NCI-H1092 (cell line): ENCODE measurements at places on chromosomes 5 and 9.

- no peak for DNase-seq
These were observed at the start of gene PCDHB3 for GRCh38 chr5:141100243-141100805. Gene PCDHB3 (plus strand): TSS chr5:141100473. CDS start chr5:141100650, 177 bp downstream.

GRCh38 chr5:113280541-113280940 lies 154.2 kb downstream of the TSSK1B start:
- DNase-seq = no peak

DNA sequence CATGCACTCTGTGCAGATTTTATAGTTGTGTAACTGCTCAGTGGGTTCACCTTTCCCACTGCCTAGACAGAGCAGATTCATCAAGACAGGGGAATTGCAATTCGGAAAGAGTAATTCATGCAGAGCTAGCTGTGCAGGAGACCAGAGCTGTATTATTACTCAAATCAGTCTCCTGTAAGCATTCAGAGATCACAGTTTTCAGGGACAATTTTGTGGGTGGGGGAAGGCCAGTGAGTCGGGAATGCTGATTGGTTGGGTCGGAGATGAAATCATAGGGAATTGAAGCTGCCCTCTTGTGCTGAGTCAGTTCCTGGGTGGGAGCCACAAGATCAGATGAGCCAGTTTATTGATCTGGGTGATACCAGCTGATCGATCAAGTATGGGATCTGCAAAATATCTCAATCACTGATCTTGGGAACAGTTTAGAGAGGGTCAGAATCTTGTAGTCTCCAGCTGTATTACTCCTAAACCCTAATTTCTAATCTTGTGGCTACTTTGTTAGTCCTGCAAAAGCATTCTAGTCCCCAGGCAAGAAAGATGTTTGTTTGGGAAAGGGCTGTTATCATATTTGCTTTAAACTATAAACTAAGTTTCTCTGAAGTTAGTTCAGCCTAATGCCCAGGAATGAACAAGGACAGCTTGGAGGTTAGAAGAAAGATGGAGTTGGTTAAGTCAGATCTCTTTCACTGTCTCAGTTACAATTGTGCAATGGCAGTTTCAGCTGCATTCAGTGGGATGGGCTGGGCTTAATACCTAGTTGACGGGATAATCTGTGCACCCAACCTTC lies 12.7 kb upstream of the SVEP1 start:
- DNase-seq = no peak

DNA sequence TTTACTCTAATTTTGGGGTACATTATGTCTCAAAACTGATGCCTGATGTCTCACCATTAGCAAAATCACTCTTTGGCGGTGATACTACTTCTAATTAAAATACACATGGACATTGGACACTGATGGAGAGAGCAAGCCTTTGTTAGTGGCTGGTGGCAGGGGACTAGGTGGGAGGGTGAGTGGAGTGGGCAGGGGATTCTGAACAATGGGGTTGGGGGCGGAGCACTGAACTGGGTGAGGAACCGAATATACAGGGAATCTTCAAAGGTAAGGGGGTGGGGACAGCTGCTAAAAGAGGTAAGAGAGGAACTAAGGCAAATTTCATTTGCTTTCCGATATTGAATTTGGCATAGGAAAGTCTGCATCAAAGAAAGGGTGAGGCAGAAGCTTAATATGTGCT lies 88.8 kb downstream of the CARTPT start:
- no peak for DNase-seq

DNA sequence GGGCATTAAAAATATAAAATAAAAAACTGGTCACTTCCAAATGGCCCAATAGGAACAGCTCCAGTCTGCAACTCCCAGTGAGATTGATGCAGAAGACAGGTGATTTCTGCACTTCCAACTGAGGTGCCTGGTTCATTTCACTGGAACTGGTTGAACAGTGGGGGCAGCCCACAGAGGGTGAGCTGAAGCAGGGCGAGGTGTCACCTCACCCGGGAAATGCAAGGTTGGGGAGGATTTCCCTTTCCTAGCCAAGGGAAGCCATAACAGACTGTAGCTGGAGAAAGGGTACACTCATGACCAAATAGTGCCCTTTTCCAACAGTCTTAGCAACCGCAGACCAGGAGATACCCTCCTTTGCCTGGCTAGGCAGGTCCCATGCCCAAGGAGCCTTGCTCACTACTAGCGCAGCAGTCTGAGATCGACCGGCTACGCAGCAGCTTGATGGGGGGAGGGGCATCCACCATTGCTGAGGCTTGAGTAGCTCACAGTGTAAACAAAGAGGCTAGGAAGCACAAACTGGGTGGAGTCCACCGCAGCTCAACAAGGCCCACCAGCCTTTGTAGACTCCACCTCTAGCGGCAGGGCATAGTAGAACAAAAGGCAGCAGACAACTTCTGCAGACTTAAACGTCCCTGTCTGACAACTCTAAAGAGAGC lies 12.7 kb downstream of the RLN1 start:
- no peak for DNase-seq

GRCh38 chr5:168120401-168121137 lies 170.9 kb upstream of the WWC1 start:
- no peak for DNase-seq

DNA sequence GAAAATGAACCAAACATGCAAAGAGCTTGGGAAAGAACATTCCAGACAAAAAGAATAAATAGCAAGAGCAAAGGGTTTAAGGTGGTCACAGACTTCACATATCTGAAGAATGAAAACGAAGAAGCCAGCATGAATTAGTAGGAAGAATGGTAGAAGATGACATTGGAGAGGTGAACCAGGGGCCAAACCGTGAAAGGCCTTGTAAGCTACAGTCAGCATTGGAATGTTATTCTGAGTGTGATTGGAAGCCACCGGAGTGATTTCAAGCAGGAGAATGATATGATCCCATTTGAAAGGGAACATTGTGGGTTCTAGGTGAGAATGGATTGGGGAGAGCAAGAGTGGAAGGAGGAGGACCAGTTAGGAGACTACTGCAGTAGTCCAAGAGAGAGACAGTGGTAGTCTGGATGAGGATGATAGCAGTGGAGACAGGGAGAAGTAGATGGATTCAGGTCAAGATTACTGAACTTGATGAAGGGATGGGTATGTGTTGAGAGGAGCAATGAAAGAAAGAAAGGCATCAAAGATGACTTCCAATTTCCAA lies 6.9 kb upstream of the PFDN1 start:
- DNase-seq = no peak

DNA sequence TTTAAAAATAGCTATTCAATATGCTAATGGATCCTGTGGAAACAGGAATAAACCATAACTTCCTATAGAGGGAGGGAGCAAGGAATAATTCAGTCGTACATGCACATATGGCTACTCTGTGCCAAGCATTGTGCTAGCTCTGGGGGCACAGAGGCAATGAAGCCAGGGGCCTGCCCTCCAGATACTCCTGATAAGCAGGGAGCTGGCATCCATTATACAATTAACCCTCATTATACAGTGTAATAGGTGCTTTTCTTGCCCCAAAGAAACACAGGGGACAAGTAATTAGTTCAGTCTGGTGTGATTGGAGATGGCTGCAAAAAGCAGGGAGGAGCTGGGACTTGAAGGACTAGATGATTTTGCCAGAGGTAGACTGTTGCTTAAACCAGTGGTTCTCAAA lies 200.4 kb downstream of the SREK1 start:
- no peak for DNase-seq

DNA sequence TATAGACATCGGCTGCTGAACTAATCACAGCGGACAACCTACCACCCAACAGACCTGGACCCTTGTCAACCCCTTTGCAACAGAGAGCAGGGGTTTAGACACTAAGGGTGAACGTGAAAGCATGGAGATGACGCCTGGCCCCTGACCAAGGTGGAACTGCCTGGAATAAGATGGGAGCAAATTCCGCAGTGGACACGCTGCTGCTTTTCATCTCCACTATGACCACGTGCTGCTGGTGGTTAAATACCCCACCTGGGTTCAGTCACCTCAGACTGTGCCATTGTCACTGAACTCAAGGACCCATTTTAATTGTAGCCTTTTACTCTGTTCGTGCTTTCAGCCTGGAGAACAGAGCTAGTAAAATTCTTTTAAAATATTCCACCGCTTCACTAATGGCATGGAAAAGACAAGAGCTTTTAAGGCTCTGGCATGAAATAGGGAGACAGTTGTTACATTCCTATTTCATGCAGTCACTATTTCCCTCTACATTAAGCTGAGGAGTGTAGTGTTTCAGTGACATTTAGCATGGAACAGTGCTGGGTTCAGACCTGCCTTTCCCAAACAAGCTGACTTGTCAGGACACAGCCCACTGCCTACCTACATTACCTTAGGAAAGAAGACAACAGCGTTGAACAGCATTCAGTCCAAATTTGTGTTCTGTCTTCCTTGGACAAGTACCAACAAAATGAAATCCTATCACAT lies 96.8 kb downstream of the ANKRD18B start:
- DNase-seq = no peak

GRCh38 chr5:101024299-101024698 lies 121.2 kb upstream of the ST8SIA4 start:
- DNase-seq = no peak

GRCh38 chr5:152462021-152462721 lies 57.1 kb upstream of the NMUR2 start:
- peak; percentile 18 for DNase-seq

DNA sequence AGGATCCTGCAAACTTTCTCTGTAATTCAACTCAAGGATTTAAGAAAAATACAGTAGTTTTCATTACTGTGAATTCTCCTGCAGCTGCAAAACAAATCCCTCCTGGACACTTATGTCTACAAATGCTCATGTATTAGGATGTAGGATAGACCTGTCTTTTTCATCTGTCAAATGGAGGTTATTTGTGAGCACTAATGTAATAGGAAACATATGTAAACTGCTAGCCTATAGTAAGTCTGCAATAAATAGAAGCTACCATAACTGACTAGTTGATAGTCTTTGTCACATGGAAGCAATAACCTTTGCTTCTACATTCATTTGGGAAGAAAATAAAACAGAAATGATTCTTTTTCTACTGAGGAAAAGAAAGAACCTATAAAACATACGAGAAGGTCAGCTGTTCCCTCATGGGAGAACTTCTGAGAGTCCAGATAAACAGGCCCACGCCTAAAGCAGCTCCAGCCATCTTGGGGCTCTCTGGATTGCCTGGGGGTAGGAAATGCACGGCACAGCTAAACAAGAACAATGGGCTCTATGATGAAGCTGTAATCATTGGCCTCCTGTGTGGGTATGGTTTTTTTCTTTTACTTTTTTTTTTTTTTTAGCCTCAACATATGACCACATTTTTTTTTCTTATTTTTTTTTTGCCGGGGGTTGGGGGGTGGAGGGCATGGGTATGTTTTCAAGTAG lies 6.2 kb downstream of the KCNV2 start:
- DNase-seq = no peak

DNA sequence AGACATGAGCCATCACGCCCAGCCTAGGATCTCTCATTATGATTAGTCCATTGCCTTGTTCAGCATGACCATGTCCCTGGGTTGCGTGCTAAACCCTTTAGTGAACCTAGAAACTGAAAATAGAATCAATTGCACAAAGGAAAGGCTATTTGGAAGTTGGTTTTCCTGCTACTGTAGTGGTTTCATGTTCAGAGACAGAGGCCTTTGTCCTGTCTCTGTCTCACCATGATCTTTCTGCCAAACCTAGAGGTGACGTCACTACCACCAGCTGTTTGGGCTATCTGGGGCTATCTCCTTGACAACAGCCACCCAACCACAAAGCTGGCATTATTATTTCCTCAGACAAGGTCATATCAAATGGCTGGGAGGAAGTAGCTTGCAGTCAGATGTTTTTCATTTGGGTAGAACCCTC lies 4.0 kb upstream of the CDK5RAP2 start:
- peak; percentile 55 for DNase-seq

DNA sequence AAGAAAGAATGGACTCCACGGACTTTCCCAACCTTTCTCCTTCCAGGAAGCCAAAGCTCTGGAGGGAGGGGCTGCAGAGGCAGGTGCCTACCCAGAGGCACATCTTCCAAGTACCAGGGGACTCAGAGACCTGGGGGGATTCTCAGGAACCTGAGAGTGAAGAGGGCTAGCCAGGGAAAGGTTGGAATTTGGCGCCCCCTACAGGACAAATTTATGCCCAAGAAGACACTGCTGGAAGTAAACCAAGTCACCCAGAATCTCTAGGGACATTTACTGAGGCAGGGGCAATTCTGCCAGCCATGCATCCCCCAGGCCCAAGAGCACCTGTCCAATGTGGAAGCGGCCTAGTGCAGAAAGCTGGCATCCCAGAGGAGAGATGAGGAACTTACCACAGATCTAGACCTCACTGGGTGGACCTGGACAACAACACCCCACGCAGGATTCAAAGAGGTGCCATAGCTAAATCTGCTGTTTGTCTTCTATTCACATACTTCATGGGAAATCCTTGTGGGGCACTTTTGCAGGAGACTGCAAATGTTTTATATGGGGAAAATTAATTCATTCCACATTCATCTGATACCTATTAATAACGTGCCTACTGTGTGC lies 25.9 kb upstream of the IDNK start:
- DNase-seq = peak; percentile 34

DNA sequence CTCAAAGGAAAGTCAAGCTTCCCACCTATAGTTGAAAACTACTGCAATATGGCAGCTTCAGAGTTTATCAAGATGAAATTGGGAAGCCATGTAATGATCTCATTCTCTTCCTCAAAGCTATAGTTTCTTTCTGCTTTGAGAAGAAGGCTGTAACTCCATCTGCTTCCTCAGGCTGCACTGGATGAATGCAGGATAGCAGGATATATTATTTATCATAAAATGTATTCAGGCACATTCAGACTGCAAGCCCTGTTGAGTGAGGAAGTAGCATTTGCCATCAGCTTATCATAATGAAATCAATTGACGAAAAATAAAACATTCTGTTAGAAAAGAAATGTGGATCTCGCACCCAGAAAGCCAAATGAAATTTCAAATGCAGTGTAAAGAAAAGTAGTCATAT lies 560 bp downstream of the ATP10B start:
- no peak for DNase-seq

DNA sequence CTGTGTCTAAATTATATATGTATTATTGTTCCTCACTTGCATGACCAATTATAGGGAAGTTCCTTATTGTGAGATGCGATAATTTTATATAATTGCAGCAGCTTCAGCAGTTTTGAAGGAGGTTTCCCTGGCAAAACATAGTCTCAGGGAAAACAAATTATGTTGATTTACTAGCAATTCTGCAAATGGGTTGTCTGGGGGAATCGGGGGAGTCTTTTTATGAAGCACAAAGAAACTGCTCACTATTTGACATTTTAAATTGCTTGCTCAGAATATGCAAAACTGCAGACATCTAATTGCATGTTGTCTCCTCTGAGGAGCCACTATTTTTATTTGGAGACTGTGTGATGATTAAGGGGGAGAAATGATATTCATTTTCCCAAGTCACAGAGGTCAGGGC lies 361.6 kb downstream of the YTHDC2 start:
- no peak for DNase-seq

DNA sequence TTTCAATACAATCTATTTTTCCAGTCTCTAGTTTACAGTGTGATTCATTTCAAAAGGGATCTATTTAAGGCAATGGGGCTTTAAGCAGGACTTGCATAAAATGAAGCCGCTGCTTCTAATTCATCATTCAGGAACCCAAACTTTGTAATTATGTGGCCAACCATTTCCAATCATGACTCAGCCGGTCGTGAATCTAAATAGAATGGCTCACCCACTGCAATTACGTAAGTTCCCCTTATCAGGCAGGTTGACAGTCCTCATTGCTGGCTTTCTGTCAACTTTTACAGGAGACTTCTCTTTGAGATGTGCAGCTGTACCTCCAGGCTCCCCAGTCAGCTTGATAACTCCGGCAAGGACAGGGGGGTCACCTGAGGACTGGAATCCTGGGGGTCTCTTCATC lies 152.8 kb upstream of the DAP start:
- DNase-seq = no peak

GRCh38 chr5:40904205-40904993 lies 4.9 kb upstream of the C7 start:
- peak; percentile 5 for DNase-seq
